ENCODE measurements at places on chromosomes 11 and 22.

DNA sequence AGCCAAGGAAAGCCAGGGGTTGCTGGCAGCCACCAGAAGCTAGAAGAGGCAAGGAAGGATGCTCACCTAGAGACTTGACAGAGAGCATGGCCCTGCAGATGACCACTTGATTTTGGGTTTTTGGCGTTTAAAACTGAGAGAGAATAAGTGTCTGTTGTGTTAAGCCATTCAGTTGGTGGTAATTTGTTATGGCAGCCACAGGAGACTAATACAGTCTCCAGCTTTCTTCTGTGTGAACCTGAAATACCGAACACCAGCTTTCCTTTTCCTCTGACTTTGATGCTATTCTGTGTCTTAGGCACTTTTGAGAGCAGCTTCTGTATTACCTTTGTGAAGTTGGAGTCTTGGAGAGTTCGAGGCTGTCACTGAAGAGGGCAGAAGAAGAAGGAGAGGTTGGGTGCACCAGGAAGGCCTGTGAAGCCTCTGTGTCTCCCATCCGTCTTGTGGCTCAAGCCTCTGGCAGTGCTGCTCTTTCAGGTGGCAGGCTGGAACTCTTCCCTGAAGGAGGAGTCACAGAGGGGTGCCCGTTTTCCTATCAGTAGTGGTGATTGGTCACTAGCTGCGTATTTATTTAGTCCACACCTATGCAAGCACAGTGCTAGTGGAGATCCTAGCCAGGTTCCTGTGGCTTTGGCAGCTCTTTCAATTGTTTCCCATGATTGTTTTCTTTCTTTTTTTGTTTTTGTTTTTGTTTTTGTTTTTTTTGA lies 2.5 kb downstream of the TBC1D22A start:
- DNase-seq, result no peak

DNA sequence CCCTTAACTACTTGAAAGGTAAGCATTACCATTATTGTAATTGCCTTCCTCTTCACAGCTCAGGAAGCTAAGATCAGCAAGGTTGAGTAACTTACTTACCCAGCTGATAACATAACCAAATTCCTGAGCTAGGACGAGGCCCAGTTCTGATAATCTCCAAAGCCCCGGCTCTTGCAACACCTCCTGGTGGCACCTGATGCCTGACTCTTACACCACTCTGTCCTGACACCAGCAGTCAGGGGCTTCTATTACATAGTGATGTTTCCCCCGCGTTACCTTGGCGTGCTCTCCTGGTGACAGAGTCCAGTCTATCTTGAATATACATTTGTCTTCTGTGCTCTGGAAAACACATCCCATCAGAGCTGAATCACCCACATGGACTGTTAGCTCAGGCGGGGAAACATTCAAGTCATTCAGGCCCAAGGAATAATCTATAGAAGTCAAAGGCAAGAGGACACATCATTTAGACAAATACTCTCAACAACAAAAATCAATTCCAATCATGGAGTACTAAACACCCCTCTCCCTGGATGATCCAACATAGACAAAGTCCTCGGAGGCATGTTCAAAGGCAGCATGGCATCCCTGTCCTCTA lies 12.6 kb downstream of the JAML start:
- no peak for DNase-seq

DNA sequence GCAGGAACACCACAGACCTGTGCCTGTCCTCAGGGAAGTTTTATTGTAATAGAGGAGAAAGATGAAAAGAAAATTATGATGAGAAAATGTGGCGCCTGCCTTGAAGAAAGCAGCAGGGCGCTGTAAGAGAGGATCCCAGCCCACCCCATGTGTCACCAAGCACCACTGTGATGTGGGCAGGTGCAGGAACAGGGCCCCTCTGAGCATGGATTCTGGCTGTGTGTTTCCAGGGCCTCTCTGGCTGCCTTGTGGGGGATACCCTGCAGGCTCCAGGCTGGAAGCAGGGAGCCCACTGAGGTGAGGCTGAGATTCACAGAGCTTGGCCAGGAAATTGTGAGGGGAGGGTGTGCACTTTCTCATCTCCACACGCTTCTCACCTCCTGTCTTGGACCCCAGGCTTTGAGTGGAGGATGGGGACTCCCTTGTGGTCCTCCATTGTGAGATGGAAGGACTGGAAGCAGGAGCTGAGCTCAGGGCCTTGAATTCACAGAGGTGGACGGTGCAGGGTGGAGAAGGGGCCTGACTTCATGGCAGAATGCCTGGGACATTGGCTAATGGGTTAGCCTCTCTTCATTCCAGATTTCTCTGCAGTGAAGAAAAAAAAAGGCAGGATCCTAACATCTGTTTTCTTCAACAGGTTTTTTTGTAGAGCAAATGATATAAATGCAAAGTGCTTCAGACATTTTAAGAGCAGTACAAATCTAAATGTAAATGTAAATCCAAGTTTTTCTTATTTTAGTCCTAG lies 246.6 kb upstream of the B3GAT1 start:
- DNase-seq, result no peak

GRCh38 chr11:132987936-132988335 lies 544.4 kb downstream of the OPCML start:
- DNase-seq, result no peak

DNA sequence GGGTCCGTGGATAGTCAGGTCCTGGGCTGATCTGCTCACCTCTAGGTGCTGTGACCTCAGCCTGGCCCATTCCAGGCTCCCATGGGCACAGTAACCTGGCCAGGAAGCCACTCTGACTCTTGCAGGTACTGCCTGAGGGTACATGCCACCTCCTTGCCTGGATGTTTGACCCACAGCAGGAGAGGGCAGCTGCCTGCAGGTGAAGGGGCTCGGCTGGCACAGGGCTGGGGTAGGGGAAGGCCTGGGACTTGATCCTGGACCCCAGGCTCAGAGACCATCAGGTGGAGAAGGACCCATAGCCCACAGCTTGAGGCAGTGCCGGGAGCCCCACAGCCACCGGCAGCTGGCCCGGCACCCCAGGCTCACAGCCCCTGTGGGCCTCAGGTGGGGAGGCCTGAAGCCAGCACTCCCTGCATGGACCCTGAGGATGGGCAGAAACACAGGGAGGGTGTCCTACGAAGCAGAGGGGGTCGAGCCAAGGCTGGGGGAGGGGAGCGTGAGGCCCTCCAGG lies 2.7 kb downstream of the LRRC56 start:
- no peak for DNase-seq

- DNase-seq, result no peak
Measured at GRCh38 chr22:19641254-19641982, 72.9 kb upstream of the SEPTIN5 start.

DNA sequence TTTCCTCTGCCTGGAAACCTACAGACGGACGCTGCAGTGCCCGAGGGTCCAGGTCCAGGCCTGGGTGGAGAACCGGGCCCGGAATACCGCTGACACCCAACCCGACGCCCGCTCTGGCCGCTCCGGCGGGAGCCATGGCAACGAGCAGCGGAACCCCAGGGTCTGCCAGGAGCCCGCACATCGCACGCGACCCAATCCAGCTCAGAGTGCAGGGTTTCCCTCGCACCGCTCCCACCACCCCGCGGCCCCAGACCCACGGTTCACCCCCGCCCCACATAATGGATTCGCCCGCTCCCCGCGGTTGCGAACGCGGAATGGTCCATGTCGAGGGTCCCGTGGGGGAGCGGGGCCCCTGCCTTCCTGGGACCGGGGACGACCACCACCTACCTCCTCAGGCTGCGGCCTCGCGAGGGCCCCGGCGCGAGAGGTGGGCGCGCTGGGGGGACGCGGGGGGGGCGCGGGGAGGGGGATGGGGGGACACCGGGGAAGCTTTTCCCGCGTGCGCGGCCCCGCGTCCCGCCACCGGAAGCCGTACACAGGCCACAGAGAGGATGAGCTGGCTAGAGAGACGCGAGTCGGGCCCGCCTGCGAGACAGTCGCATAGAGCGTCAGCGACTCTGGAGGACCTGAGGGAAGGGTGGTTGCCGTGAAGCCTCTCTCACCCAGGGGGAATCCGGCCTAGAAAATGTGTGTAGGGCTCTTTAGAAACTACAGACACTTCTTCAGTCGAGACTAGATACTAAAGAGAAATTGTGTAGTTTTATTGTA lies at the start of gene SSRP1:
SSRP1 (minus strand) TSS at position 550 of the 768 bp plus-strand sequence. CDS start 771 bp downstream, outside the sequence.
- DNase-seq, result peak; percentile 91

- DNase-seq, result no peak
Measured at GRCh38 chr22:23305321-23305910, 125.1 kb downstream of the BCR start.

GRCh38 chr11:39434466-39434865 lies 2025.0 kb downstream of the LRRC4C start:
- no peak for DNase-seq

DNA sequence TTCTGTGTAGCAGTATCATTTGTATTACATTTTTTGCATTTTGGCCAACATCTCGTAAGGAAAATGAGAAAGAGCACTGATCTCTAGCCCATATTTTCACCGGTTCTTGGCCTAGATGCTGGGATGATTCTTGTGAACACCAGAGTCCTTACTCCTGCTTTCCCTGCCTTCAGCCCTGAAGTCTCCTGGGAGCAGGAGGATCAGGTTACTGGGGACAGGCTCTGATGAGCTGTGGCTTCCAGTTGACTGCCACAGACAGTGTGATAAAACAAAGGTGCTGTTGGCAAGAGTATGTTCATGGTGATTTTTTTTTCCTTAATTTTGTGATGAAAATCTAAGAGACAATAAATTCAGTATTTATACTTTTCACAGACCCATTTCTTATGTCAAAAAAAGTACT lies 34.2 kb upstream of the ADSL start:
- no peak for DNase-seq

GRCh38 chr22:23225724-23226496 lies 45.6 kb downstream of the BCR start:
- DNase-seq, result peak; percentile 41

DNA sequence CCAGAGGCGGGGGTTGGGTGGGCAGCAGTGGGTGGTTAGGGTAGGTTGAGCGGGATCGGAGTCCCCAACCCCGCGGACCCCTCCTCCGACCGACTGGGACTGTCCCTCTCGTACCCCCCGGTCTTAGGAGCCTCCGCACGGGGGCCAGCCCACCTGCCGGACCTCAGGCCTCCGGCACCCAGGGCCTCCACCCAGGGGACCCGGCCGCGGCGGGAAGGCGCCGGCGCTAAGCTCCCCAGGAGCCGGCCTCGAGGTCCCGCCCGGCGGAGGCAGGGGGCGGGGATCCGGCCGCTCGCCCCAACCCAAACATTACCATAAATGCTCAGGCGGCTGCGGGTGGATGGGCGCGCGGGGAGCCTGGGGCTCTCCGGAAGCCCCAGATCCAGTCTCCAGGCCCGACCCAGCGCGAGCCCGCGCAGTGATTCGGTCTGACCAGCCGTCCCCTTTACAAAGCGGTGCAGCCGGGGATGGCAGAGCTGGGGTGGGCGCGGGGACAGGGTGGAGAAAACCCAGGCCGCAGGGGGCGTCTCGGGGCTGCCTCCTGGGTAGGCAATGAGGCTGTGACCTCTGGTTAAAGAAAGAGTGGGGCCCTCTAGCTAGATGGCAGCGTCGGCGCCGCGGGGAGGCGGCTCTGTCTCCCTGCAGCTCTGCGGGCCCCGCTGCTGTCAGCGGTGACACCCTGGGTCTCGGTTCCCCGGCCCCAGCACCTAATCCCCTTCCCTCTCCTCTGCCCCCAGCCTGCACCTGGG lies 4.0 kb upstream of the MCAM start:
- peak; percentile 76 for DNase-seq

- no peak for DNase-seq
Measured at GRCh38 chr11:78469896-78470295, 52.3 kb upstream of the GAB2 start.

- DNase-seq, result no peak
Measured at GRCh38 chr11:118184784-118185579, 8.5 kb upstream of the SCN2B start.

- no peak for DNase-seq
Measured at GRCh38 chr11:61071913-61072312, 30.4 kb upstream of the CD5 start.

DNA sequence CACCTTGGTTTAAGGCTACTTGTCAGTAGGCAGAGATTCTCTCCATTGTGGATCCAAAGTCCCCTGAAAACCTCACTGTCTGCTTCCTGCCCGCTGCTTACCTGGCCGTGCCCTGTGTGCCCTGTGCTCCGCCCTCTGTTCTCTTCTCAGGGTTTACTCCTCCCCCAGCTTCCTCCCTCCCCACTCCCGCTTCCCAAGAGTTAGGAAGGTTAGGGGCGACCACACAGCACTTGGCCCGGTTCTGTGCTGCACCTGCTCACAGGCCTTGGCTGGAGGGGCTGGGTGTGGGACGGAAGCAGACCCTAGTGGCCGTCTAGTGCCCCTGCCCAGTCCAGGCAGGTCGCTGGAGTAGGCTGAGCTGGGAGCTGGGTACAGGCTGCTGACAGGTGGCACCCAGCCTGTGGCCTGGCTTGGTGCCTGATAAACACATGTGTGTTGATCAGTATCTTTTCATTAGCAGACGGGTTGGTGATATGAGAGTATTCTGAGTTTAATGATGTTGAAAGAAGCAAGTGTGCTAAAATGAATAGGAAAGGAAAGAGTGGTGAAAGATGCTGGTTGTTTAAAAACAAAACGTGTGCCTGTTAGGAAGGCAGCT lies 40.5 kb downstream of the GRAMD4 start:
- no peak for DNase-seq

GRCh38 chr11:100972046-100972445 lies 157.6 kb downstream of the PGR start:
- DNase-seq, result no peak

GRCh38 chr11:77150836-77151235 lies 22.8 kb downstream of the MYO7A start:
- DNase-seq, result no peak

DNA sequence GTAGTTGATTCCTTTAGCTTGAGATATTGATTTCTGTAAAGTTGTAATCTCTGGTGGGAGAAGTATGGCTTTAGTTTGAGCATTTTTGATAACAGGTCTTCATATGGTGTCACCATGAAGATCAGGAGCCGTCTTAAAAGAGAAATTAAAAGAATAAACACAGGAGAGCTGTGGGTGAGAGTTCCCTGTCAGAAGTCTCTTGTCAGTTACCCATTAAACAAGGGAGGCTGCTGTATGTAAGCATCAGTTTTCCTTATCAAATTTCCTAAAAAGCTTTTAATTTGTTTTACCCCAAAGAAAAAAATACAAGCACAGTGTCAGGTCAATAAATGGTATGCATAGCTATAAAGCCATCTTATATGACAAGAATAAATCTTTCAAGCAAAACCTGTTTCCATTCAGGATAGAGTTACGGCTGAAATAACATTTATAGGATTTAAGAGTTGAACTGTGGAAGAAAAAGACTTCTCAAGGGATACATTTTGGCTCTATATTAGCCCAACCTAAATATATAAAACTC lies 767.5 kb downstream of the JRKL start:
- no peak for DNase-seq

GRCh38 chr11:28819741-28820140 lies 711.6 kb downstream of the METTL15 start:
- DNase-seq, result no peak

DNA sequence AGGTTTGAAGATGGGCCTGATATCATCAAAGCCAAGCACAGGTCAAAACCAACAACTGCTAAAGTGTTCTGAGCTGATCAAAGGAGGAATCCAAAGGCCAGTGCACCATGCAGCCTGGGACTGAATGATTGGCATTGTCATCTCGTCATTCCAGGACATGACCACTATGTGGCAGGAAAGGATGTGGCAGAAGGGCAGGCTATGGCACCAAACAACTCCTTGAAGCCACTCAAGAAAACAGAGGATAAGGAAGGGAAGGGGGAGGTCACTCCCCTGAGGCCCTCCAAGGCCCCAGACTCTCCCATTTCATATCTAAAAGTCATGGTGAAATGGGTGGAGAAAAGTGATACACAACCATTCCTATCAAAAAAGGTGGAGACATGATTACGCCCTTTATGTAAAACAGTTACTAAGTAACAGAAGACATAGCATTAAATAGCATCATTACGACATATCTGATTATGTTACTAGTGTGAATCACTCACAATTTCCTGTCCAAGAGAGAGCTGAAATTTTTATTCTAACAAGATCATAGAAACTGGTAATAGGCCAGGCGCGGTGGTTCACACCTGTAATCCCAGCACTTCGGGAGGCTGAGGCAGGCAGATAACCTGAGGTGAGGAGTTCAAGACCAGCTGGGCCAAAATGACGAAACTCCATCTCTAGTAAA lies 49.3 kb downstream of the AHNAK start:
- DNase-seq, result peak; percentile 33
